ENCODE measurements at places on chromosomes 13 and 19. TPM values are rescaled to one million over a fixed set of nuclear protein-coding genes. Genes with fewer than 3 reads are reported as not detected.

Gene LAIR2
- total RNA-seq = 5.1 TPM

DNA sequence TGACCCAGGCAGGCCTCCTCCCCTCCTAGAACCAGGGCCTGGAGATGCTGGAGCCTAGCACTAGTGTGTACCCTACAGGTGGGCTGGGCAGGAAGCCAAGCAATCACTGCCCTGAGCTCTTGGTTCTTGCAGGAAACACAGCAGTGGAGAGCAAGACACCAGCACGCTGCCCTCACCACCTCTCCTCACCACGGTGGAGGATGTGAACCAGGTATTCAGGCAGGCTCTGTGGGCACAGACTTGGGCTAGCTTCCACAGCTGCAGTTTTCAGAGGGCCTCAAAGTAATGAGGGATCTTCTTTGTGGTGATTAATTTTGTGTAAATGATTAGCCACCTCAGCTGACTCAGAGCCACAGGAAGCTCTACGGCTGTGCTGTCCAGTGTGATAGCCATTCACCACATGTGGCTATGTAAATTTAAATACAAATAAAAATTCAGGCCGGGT lies 13.6 kb upstream of the GPI start:
- peak; percentile 21 for DNase-seq
- no peaks in the 10 kb centered on the region for H3K27me3 ChIP-seq
- peak overlapping the region; percentile 72 for H3K27ac ChIP-seq
- no peaks in the 10 kb centered on the region for H3K36me3 ChIP-seq

GRCh38 chr13:112849500-112849899 lies 119.5 kb upstream of the MCF2L start:
- no peak overlapping the region for H3K4me3 ChIP-seq
- no peak overlapping the region for H3K27ac ChIP-seq
- H3K4me1 ChIP-seq = peaks cover 8% of the 10 kb centered on the region
- peaks cover 26% of the 10 kb centered on the region for H3K36me3 ChIP-seq
- H3K27me3 ChIP-seq = no peaks in the 10 kb centered on the region
- DNase-seq = no peak

GRCh38 chr19:18063463-18063862 lies 23.3 kb downstream of the IL12RB1 start:
- H3K4me1 ChIP-seq = peaks cover 2% of the 10 kb centered on the region
- H3K27ac ChIP-seq = no peak overlapping the region
- DNase-seq = no peak
- H3K4me3 ChIP-seq = no peak overlapping the region
- H3K27me3 ChIP-seq = no peaks in the 10 kb centered on the region

DNA sequence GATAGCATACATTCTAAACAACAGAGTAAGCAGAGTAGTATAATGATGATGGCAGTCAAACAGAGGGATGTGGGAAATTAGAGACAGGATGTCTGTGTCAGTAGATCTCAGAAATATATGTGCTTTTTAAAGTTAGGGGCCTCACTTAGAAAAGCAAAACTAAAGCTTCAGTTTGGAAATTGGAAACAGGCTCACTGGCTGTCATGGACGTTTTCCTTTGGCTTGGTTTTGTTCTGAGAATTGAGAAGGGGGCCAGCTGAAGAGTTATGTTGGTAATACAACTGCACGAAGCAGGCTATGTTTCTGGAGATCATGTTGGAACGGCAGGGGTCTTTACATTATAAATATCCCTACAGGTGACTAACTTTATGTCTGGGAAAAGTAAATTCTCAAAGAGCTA lies 261.3 kb downstream of the LMO7 start:
- no peak overlapping the region for H3K4me3 ChIP-seq
- peaks cover 2% of the 10 kb centered on the region for H3K27me3 ChIP-seq
- H3K4me1 ChIP-seq = no peaks in the 10 kb centered on the region
- no peak overlapping the region for H3K27ac ChIP-seq
- DNase-seq = no peak

DNA sequence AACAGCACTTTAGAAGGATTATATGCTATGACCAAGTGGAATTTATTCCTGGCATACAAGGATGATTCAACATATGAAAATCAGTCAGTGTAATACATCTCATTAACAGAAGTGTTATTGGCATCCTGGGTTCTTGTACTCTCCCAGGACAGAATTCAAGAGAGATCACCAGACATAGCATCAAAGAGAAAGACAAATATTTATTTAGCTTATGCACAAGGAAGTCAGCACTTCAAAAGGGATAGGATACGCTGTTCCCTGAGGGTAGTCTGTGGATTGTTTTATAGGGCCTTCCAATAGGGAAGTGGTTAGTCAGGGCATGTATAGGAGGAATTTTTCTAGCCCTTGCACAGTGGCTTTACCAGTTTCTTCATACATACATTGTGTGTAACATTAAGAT lies 1238.0 kb downstream of the PCDH17 start:
- H3K4me3 ChIP-seq = no peak overlapping the region
- no peaks in the 10 kb centered on the region for H3K36me3 ChIP-seq
- no peaks in the 10 kb centered on the region for H3K27me3 ChIP-seq
- no peaks in the 10 kb centered on the region for H3K4me1 ChIP-seq
- no peak overlapping the region for H3K27ac ChIP-seq

Data from activated CD4-positive, alpha-beta T cell treated with anti-CD3 and anti-CD28 coated beads for 36 hours (primary cell).